Stimulated activated CD8-positive, alpha-beta memory T cell treated with anti-CD3 and anti-CD28 coated beads, Interleukin-7, amount 100 ng/mL, for 1 hour (primary cell): ENCODE measurements at places on chromosomes 16 and 17.

- DNase-seq = no peak
These were observed 292.7 kb upstream of the TNRC6C start for GRCh38 chr17:77665833-77666232.

GRCh38 chr17:48071654-48072053 is 23.5 kb downstream of the NFE2L1 start:
- DNase-seq = no peak

- no peak for DNase-seq
These were observed 176.0 kb downstream of the WWOX start for GRCh38 chr16:78275420-78275819.

GRCh38 chr16:55534756-55535155 is 25.9 kb downstream of the LPCAT2 start:
- no peak for DNase-seq

DNA sequence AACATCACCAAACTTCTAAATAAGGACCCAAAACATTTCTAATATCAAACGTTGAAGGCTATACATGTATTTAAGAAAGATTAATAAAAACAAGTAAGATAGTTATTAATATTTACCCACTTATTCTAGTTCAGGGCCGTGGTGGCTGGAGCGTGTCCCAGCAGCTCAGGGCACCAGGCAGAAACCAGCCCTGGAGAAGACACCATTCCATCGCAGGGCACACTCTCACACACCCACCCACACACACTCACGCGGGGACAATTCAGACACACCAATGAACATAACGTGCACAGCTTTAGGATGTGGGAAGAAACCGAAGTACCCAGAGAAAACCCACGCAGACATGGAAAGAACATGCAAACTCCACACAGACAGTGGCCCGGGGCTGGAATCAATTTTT is 13.5 kb downstream of the C17orf67 start:
- no peak for DNase-seq

DNA sequence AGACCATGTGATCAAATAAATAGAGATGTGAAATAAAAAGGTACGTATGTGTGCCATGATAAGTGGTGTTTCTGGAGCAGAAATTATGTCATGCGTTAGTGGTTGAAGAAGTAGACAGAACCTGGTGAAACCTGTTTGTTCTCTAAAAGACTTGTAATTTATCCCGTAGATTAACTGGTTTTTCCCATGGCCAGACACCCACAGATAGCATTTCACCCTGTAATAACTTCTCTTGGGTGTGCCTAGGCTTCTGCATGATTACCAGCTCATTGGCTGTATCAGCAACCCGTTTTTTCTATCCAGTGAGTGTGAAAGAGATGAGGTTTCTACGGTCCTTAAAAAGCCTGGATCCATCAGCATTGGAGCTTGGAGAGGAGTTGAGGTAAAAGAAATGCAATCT is 471.3 kb downstream of the NPIPA7 start:
- DNase-seq = no peak

GRCh38 chr17:80474231-80474960 is 2.0 kb downstream of the NPTX1 start:
- no peak for DNase-seq

DNA sequence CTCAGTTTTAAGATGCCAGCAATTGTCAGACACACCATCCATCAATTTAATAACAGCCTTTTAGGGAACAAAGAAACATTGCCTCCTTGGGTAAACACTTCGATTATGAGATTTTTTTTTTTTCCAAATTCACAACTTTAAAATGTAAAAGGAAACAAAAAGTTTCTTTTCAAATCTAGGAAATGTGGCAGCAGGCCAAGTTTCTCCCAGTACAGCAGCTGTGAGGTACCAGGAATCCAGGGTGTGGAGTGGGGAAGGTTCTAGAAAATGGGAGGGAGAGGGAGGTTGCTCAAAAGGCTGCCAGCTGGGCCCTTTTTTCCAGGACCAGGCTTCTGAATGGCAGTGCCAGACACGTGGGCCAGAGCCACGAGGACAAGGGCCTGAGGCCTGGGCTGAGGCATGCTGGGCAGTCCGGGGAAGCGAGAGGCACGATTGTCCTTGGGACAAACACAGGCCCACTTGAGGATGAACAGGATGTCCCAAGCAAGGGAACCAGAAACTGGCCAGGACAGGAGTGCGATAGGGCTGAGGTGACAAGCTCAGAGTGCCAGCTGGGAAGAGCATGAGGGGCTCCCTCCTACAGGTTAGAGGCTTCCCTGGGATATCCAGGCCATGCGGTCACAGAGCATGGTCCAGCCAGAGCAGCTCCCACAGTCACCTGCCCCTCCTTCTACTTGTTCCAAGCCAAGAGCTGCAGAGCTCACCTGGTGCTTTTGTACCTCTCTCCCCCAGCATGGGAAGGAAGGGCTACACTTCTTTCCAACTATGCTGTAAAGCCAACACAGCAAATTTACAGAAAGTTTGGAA is 215.1 kb downstream of the KATNIP start:
- DNase-seq = no peak

GRCh38 chr17:6269478-6269877 is 165.4 kb downstream of the AIPL1 start:
- no peak for DNase-seq

- DNase-seq = no peak
These were observed 13.8 kb downstream of the YWHAE start for GRCh38 chr17:1386265-1386664.

DNA sequence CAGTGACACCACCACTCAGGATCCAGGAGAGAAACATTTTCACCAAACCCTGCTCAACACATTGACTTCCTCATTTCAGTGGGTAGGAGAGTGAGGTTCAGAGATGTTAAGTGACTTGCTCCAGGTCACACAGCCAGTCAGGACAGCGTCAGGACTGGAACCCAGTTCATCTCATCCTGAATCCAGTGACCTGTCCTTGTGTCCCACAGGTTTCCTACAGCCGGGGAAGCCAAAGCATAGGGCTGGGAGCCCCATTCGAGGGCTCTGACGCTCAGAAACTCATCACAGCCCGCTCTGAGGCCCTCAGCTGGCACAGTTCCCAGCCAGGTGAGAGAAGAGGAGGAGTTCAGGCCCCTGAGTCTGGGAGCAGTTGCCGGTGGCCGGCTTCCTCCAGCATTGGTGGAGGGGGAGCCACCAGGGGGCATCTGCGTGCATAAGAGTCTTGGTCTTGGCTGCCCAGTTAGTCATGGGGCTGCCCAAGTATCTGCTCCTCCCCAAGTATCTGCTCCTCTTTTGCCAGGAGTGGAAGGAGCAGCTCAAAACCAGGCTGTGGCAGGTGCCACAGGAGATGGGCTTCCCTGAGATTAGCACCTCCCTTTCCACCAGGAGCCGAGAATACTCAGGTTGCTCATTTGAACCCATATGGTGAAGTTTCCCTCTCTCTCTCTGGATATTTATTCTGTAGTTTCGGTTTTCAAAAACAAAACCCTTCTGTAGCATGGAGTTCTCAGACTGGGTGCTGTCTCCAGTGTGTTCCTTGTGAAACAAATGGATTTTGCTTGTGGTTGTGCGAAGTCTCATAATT is 56.0 kb downstream of the TNFRSF13B start:
- no peak for DNase-seq

GRCh38 chr17:73290399-73291259 is 21.2 kb downstream of the CDC42EP4 start:
- no peak for DNase-seq

GRCh38 chr17:50212121-50212843 is 10.9 kb upstream of the COL1A1 start:
- no peak for DNase-seq

DNA sequence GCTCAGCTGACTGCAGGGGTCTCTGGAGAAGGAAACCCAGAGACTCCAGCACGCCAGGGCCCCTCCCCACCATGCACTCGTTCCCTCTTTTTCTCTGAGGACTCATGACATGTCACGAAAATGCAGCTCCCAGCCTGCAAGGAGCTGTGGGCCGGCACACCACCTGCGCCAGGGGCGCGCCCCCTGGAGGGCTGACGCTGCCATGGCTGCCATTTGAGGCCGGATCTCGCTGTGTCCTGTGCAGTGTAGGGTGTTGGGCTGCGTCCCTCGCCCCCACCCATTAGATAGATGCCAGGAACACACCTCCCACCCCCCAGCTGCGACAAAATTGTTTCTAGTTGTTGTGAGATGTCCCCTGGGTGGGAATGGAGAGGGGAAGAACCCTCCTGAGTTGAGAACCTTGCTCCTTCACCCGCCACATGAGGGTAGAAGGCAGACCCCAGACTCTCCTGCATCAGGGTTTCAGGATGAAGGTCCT is 8.2 kb downstream of the SYNGR2 start:
- DNase-seq = peak; percentile 52

DNA sequence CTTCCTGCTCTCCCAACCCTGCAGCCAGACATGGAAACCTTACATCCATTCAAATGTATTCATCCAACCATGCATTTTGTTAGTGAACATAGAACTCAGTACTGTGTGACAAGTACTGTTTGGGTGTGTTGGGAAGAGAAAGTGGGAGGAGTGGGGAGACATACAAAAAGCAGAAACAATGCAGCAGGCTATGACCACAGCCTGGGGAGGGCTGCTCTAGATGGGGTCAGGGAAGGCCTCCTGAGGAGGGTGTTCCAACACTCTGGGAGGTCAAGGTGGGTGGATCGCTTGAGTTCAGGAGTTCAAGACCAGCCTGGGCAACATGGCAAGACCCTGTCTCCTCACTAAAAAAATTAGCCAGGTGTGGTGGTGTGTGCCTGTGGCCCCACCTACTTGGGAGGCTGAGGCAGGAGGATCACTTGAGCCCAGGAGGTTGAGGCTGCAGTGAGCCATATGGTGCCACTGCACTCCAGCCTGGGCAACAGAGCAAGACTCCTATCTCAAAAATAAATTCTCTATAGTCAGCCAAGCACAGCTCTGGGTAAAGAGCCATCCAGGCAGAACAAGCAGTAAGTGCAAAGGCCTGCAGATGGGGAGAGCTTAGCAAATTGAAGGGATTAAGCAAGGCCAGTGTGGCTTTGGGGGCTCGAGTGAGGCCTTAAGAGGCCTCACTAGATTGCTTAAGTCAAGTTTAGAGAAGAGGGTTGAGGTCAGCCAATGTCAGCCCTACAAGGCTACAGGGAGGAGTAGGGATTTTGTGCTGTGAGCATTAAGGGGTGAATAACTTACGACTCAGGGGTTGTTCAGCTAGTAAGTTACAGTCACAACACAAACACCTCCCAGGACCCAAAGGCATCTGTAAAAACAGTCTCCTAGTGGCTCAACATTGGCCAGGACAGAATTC is 5.5 kb downstream of the SLC13A2 start:
- no peak for DNase-seq

DNA sequence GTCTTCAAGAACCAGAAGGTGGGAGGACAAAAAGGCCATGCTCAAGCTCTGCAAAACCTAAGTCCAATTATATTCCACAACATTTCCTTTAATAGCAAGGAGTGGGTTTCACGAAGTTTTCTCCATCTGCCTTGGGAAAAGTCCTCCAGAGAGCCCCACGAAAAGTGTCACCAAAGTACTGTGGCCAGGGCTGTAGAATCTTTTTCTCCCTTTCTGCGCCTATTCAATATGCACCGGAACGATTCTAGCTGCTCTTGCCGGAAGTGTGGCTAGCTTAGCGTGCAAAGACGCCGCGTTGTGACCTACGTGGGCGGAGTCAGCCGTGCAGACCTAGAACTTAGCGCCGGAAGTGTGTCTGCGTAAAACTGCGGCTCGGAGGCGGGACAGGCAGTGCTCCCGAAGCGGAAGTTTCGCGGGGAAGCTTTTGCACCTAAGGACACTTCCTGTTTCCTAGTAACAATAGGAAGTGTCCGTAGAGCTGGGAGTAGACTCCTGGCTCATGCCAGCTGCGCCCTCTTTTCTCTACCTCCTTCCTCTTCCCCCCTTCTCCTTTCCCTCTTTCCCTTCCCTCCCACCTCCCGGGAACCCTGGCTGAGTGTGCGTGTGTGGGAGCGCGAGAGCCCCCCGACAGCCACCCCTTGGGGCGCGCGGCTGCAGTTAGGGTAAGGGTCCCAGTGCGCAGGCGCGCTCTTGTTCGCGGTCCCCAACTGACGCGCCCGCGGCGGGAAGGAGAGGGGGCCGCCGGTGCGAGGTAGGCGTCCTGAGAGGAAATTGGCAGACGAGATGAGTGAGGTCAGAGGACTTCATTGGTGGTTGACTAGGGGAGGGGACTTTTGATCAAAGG is at the start of the genes ZNF646 and ZNF668:
TSS of gene ZNF646 (plus strand) at position 453 of the 844 bp plus-strand sequence. CDS start 1,903 bp downstream, outside the sequence.
TSS of gene ZNF668 (minus strand) at position 271 of the 844 bp plus-strand sequence. CDS start 9,781 bp downstream, outside the sequence.
- DNase-seq = peak; percentile 94

DNA sequence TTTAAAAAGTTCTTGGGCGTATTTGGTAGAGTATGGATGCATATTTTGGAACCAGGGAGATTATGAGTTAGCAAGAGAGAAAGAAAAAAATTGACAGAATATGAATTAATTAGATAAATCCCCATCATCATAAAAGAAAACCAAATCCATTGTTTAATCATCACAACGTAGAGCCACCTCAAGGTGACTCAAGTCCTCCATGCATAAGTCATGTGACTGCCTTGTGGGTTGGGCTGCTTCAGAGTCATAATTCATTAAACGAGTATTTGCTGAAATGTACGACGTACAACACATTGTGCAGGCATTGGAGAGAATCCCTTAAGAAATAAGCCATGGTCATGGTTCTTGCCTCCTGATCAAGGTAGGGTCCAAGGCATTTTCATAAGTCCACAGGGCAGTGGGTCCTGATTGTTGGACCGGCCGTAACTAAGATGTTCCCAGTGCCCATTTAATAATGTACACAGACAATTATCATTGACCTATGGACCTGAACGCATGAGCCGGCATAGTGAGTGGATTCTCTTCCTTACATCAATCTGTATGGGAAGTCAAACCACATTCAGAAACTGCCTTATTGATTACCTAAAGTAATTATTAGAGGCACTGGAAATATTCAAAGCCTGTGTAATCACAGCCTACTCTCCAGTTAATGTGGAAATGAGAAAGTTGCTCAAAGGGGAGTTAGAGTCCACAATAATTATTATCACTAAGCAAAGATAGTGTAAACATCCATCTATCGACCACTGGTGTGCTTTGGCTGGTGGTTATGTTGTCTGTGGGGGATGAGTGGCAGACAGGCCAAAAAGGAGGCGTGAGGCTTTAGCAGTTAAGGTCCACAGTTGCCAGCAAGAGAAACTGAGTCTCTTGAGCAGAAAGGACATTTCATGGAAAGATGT is 165.4 kb downstream of the PITPNC1 start:
- no peak for DNase-seq

GRCh38 chr16:57728336-57729181 is 7.0 kb upstream of the KATNB1 start:
- DNase-seq = no peak

DNA sequence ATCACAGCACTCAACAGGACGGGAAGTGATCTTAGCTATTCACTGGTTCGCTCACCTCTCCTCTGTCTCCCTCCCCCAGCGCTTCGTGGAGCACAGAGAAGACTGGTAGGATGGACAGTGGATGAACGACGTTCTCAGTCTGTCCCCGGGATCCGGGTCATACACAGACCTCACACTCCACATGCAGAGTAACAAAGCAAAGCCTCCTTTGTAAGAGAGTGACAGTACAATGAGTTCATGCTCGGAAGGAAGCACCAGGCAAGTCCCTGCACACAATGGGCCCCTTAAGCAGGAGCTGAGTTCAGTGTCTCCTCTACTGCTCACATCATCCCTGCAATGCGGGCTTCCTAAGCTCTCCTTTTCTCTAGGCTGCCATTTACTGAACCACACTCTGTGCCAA is 356.9 kb downstream of the C16orf95 start:
- DNase-seq = no peak

DNA sequence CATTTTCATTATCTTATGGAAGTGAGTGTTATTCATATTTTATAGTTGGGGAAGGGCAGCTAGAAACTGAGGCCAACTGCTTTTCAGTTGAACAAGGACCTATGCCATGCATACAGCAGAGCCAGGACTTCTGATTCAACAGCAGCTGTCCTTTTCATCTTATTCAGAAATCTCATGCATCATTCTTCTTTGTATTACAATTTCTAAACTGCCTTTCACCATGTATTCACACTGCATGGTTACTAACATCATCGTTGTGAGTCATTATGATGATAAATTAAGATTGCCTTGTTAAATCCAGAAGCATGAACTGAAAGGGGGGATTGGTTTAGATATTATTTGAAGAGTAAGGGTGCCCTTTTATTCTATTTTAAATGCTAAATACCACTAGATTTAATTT is 1470.1 kb upstream of the GOT2 start:
- no peak for DNase-seq
